Iris pigment epithelial cell (primary cell): ENCODE measurements at places on chromosomes 11 and 22.

DNA sequence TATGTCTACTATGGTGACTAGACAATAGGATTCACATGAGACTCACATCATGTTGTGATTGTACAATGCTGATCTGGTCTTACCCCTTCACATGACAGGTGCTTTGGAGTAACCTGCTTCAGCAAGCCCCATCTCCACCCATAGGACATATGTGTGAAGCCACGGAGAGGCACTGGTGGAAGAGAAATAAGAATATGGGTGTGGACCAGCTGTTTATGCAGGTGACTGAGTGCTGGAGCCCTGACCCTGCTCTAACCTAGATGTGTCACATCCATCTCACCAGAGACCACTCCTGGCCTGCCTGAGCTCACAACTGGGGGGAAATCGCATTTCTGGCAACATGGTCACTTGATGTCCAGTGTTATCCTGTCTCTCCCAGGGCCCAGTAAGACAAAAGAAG, 119.7 kb downstream of the GGTLC2 start:
- no peak for DNase-seq

GRCh38 chr22:32800994-32801536, 440 bp upstream of the TIMP3 start:
- no peak for DNase-seq

DNA sequence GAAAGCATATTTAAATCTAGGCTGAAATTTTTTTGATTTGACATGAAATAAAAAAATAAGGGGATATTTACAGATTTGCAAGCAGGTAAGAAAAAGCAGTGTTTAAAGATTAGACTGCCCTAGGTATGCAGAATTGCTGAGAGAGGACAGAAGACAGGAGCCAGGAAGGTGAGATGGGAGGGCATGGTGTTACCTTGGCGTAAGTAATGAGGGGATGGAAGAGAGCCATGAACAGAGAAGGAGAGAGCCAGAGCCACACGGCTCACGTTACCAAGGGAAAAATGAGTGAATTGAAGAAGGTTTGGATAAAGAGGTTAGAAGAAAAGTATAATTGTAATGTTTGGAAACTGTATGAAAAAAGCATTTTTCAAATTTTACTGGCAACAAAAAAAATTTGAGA, 904.3 kb downstream of the OPCML start:
- DNase-seq, result no peak

DNA sequence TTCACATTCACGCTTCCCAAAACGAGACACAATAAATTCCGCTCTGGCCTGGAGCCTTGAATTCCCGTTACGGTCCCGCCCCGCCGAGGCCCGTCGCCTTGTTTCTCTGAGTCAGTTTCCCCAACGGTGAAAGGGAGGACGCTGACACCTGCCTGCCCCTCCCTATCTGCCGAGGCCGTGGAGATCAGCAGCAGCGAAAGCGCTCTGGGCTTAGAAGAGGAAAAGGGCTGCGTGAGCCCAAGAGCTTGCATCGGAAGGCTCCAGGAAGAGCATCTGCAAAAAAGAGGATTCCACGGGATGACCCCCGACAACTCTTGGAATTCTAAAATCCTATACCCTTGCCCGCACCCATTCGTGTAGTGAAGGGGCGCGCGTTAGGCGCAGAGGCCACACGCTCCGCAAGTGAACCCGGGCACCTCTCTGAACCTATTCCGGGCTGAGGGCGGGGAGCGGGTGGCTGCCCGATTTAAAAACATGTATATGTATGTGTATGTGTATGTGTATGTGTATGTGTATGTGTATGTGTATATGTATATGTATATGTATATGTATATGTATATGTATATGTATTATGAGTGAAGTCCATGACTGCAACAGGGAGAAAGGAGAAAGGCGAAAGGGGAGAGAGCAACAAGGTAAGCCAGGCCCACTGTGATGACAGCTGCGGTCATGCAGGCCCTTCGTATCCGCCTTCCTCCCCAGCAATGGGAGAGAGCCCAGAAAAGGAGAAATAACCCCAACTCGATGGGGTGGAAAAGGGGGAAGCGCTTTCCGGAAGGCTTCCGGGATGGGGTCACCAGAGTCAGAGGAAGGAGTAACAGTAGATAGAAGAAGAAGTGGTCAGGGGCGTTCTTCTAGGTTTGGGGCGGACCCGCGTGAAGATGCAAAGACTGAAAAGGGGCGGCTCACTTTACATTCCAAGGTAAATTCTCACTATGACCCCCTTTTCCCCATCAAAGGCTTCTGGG, 948 bp upstream of the MRTFA start:
- DNase-seq, result peak; percentile 56

- DNase-seq, result no peak
Measured at GRCh38 chr11:68335683-68336082, 23.3 kb downstream of the LRP5 start.

- peak; percentile 18 for DNase-seq
Measured at GRCh38 chr11:11157185-11157584, 195.9 kb downstream of the CSNK2A3 start.
